ENCODE measurements at places on chromosomes 6 and 20. TPM values are rescaled to one million over a fixed set of nuclear protein-coding genes. Genes with fewer than 3 reads are reported as not detected.

The MEI4 gene
- not detected for total RNA-seq

The STMND1 gene
- not detected for total RNA-seq

The CD83 gene
- total RNA-seq, result 0.16 TPM

The TCP11 gene
- total RNA-seq, result not detected

The TOX2 gene
- 9.2 TPM for total RNA-seq

The HEY2 gene
- not detected for total RNA-seq

The C6orf15 gene
- total RNA-seq, result not detected

The PAX1 gene
- not detected for total RNA-seq

The WFDC2 gene
- total RNA-seq, result not detected

The CPNE1 gene
- total RNA-seq, result 145 TPM

The THBD gene
- total RNA-seq, result 19.9 TPM

The FAM209B gene
- total RNA-seq, result not detected

The MAK gene
- total RNA-seq, result not detected

The SLA2 gene
- total RNA-seq, result not detected

The STX11 gene
- 2.7 TPM for total RNA-seq

The GFOD1 gene
- total RNA-seq, result 18.1 TPM

The SLC52A3 gene
- total RNA-seq, result not detected

The DUSP15 gene
- not detected for total RNA-seq

The CHD6 gene
- 10.8 TPM for total RNA-seq

The ID4 gene
- total RNA-seq, result 27.7 TPM

Data from cardiac atrium fibroblast (primary cell).